ENCODE measurements at places on chromosomes 12 and 14. TPM values are rescaled to one million over a fixed set of nuclear protein-coding genes. Genes with fewer than 3 reads are reported as not detected.

Gene MMP14
- 298 TPM for total RNA-seq

Gene KRT4
- total RNA-seq, result not detected

DNA sequence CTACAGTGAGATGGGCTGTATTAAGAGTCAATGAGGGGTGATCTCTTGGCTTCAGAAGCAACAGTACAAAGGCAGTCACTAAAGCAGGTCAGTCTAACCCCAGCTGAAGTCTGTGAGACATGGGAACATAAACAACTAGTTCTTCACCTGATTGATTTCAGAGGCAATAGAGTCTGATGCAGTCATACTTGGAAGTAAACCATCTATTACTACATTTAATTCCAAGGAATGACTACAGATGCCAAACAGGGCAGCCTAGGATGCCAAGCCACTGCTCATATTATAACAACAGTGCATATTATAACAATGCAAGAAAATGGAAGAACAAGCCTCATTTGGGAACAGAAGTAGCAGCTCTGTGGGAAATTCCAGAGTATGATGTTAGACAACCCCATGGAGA lies 35.8 kb downstream of the GRIN2B start:
- DNase-seq, result no peak

Gene GDF3
- not detected for total RNA-seq

DNA sequence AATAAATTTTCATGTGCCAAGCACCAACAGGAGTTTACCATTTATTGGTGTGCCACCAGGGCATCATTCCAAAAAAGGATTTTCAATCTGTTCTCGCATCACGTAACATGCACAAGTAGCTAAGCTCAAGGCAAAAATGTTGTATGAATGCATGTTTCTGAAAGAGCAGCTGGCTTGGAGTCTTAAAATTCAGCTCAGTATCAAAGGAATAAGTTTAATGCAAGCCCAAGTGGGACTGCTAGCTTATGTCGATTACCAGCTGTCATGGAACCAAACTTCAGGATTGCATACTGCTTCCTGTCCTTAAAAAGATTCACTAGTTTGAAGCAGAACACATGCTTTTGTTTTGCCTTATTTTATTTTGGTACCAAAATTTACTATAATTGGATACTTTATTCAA lies 437.0 kb downstream of the FSCB start:
- DNase-seq, result no peak

- DNase-seq, result no peak
Observed at GRCh38 chr14:72925815-72926291, 411 bp upstream of the DCAF4 start.

DNA sequence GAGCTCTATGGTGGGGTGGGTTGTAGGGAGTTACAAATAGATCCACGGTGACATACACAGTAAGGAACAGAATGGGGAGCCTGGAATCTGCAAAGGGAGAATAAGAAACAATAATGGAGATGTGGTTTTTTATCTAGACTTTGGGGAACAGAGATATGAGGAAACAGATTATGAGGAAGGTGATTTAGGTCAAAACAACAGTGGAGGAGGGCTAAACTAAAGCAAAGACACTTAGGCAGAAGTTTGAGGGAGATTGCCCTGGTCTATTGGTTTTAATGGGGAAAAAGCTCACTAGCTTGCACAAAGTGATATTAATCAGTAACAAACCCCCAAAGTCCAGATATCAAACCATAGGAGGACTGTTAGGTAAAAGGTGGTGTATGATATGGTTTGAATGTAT lies 144.5 kb upstream of the DYRK2 start:
- no peak for DNase-seq

- DNase-seq, result no peak
Observed at GRCh38 chr14:88454886-88455285, 69.4 kb downstream of the SPATA7 start.

Gene EMP1
- 44.5 TPM for total RNA-seq

DNA sequence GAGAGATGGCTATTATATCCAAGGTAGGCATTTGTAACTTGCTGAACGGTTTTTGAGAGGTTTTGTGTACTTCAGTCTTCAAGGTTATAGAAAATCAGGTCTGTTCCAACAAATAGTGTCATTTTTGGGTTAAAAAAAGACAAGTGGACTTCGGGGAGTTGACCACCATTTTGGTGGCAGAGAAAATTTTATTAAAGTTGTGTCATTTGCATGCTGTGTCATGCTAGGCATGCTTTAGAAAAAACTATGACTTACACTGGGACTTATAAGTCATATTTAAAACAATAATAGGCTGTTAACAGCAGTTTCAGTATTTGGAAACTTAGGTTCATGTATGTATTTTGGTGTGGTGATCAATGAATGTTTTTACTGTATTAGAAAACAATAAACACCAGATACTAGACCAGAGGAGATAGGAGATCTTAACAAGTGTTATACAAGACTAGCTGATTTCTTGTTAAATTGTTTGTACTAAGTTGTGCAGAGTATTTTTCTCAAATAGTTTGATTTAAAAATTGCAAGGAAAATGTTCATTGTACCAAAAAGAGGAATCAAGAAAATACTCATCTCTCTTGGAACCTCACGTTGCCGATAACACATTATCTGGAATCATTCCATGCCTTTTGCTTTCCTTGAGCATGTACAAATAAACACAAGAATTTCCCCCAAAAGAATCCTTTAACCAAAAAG lies 1.4 kb downstream of the RAN start:
- DNase-seq, result no peak

GRCh38 chr14:51210594-51210993 lies 29.5 kb upstream of the TMX1 start:
- no peak for DNase-seq

DNA sequence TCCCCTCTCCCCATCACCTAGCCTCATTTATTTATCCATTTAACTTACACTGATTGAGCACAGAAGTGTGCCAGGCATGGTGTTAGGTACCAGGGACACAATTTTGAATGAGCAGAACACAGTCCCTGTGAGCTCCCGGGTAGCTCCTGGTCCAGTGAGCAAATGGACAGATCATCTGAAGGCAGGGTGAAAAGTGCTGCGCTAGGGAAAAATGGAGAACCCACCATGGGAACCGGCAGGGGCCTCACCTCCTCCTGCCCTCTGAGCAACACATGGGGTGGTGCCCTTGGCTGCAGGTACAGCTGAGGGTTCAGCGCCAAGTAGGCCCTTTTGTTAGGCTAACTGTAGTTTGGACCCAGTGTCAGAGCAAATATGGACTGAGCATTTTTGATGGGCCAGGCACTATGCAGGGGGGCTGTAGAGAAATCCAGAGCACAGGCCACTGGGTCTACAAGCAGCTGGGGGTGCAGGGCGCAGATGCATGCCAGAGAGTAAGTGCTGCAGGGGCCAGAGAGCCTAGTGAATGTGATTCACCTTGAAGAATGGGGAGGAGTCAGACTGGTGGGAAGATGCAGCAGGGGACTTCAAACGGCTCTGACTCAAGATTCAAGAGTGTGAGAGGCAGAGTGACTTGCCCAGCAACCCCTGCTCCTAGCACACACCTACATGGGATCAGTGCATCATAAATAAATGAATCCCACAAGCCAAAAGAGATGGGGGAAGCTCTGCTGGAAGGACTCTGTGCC lies 28.2 kb downstream of the LTBP2 start:
- no peak for DNase-seq

GRCh38 chr12:3213768-3214167 lies 136.6 kb downstream of the TSPAN9 start:
- DNase-seq, result no peak

Gene ENTPD5
- 2.9 TPM for total RNA-seq

DNA sequence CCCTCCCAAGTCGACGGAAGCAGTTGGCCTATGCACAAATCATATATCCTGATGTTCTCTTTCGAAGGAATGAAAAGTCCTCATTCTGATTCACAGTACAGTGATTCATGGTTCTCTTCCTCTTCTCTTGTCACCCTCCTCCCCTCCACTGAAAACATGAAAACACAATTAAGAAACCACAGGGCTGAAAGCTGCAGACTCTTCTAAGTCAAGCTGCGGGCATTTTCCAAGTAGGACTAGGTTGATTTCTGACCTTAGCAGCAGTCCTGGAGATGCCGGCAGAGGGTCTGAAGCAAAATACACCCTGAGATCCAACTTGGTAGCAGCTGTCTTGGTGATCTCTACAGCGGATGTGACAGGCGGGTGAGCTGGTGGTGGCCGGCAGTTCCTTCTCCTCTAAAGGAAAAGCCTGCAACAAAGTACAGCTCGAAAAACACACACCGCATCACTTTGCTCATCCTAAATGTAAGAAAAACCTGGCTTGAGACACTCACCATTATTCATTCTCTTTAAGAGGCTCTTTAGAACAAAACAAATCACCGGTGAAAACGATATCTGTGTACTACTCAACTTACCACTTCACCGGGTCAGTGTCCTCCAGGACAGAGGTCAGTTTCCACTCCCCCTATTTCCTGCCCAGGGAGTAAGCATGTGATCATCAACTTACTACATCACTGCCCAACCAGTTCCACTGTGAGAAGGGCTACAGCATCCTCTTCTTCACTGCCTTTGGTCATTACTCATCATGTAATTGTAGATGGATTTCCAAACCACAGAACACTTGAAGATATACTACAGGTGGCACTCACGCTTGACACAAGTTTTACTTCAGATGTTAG lies 6.0 kb downstream of the TMCC3 start:
- DNase-seq, result peak; percentile 69

Gene PCBP2
- total RNA-seq, result 187 TPM

GRCh38 chr12:51846911-51847642 lies 1.4 kb downstream of the FIGNL2 start:
- DNase-seq, result no peak

Data from H4 (cell line).